ENCODE measurements at places on chromosomes 5 and 9. TPM values are rescaled to one million over a fixed set of nuclear protein-coding genes. Genes with fewer than 3 reads are reported as not detected.

DNA sequence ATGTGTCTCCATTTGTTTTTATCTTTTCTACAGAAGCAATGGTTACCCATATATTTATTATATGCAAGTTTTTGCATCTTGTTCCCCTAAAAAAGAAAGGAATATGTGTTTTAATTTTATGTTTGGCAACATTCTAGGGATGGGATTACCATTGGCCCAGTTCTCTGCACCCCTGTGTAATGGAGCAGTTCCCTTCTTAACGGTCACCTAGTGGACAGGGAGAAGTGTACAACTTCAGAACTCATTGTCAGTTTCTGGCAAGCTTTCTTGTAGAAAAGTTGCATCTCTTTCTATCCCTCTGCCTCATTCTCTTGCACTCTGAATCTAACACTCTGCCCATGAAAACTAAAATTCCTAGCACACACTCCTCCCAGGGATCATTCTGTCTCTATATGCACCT lies 78.2 kb downstream of the DOCK8 start:
- peak; percentile 3 for DNase-seq

- no peak for DNase-seq
Observed at GRCh38 chr5:10588779-10589447, 25.0 kb downstream of the ANKRD33B start.

GRCh38 chr5:11596657-11597071 lies 307.6 kb downstream of the CTNND2 start:
- no peak for DNase-seq

GRCh38 chr5:154654486-154655371 lies 100.4 kb upstream of the LARP1 start:
- no peak for DNase-seq

The ANKRD18A gene
- 46.0 TPM for total RNA-seq

The EIF4E1B gene
- total RNA-seq: not detected
